ENCODE measurements at places on chromosomes 11 and 22. TPM values are rescaled to one million over a fixed set of nuclear protein-coding genes. Genes with fewer than 3 reads are reported as not detected.

DNA sequence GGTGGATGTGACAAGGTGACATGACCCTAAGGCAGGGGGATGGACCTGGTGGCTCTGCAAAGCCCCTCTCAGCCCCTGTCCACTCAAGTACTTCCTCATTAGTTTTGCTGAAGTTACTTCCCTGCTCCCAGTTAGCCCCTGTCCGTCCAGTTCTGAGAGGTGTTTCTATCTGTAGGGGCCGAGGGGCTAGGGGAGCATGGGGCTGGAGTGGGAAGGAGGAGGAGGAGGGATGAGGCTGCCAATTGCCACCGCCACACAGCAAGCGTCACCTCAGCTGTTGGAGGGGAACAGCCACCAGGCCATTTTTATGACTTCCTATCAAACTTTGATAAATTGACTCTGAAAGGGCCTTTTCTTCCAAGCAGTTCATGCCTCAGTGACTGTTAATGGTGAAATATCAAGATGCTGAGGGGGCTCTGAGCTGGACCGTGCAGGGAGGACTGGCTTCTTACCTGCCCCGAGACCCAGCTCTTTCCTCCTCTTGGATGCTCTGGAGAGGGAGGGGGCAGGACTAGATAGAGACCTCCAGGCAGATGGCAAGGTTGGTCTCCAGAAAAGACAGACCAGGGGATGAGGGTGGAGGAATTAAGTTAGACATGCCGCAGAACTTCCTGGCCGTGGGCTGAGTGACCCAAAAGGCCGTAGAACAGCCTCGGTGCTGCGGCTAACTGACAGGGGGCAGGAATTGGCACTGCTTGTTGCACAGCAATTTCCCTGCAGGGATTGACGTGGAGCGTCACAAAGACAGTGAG lies 137.0 kb downstream of the ST3GAL4 start:
- no peak overlapping the region for H3K27ac ChIP-seq
- H3K4me1 ChIP-seq, result no peaks in the 10 kb centered on the region
- H3K27me3 ChIP-seq, result no peaks in the 10 kb centered on the region
- H3K36me3 ChIP-seq, result no peaks in the 10 kb centered on the region

Gene ANO9
- 0.23 TPM for total RNA-seq

DNA sequence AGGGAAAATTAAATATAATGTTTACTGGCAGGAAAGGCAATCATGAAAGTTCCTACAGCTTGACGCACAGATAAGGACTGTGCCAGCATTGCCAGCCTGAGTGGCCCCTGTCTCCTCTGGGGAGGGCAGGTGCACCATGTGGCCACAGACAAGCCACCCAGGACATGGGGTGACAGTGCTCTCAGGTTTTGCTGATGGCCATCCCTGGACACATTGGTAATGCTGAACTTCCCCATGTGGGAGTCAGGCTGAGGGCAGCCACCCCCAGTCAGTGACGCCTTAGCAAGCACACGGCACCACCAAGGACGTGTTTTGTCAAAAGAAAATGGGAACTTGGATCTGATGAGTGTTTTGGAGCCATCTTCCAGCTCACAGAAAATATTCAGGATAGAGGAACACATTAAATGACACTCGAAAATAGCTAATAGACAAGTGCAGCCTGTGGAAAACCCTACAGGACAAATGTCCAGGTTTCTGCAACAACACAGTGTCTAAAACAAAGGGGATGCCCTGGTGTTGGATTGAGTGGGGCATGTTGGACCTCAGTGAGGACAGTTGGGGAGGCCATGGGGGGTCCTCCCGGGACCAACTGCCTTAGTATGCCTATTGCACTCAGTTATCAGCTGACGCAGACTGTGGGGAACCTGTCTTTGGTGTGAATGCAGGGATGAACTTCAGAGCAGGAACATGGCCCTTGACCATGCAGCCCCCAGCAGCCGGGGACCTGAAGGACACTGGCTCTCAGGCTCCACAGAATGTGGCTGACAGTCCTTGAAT lies 1450.5 kb downstream of the BRD1 start:
- H3K4me3 ChIP-seq, result no peak overlapping the region
- H3K27ac ChIP-seq, result no peak overlapping the region
- H3K27me3 ChIP-seq, result peaks cover 3% of the 10 kb centered on the region
- no peaks in the 10 kb centered on the region for H3K36me3 ChIP-seq

Gene STK33
- 0.66 TPM for total RNA-seq

DNA sequence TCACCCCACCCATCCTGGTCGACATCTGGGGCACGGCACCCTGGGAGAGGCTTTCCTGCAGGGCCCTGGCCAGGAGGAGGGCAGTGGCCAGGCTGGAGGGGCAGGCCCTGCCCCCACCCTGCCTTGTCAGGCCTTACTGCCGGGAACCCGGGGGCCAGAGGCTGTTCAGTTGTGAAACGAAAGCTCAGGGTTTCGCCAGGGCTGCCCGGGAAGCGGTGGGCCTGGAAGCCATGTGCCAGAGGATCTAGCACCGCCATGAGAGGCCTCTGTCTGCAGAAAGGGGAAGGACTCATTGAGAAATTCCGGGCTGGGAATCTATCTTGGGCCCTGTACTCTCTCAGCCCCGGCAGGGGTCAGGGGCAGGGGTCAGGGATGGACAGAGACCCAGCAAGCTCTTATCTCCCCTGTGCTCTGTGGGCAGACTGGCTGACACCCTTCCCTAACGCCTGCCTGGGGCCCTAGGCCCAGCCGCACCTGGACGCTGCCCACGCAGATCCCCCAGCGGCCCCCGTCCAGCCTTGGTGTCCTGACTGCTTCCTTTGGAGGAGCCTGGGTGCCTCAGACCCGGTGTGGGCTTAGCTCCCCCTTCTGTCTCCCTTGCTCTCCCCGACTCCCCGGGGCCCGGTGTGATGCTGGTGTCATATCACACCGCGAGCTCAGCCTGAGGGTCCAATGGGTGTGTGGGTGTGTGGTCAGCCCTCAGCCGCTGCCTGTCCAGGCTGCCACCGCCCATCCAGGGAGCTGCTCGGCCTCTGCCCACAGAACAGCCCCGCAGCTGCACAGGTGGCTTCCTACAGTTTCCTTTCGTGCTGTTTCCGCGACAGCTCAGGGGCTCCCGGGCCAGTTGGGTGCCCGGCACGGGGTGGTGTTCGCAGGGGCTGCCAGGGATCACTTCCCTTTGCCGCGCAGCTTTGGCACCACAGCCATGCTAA lies 6.5 kb downstream of the PIM3 start:
- peaks cover 64% of the 10 kb centered on the region for H3K4me1 ChIP-seq
- DNase-seq, result peak; percentile 76
- H3K4me3 ChIP-seq, result peak overlapping the region; percentile 43
- peak overlapping the region; percentile 92 for H3K27ac ChIP-seq
- H3K27me3 ChIP-seq, result no peaks in the 10 kb centered on the region

Gene MPEG1
- total RNA-seq, result 1.9 TPM

Gene HORMAD2
- total RNA-seq, result not detected

GRCh38 chr11:112760396-112761059 lies 200.7 kb upstream of the NCAM1 start:
- H3K36me3 ChIP-seq, result no peaks in the 10 kb centered on the region
- no peak overlapping the region for H3K27ac ChIP-seq
- peaks cover 28% of the 10 kb centered on the region for H3K4me1 ChIP-seq
- no peak for DNase-seq
- no peak overlapping the region for H3K4me3 ChIP-seq

GRCh38 chr11:130002846-130003716 lies 446 bp upstream of the PRDM10 start:
- H3K36me3 ChIP-seq, result no peaks in the 10 kb centered on the region
- DNase-seq, result peak; percentile 97
- no peaks in the 10 kb centered on the region for H3K27me3 ChIP-seq
- peak overlapping the region; percentile 69 for H3K4me3 ChIP-seq
- H3K27ac ChIP-seq, result peak overlapping the region; percentile 97

GRCh38 chr22:36855478-36855877 lies 5.3 kb upstream of the NCF4 start:
- no peaks in the 10 kb centered on the region for H3K36me3 ChIP-seq
- no peak overlapping the region for H3K27ac ChIP-seq
- H3K4me1 ChIP-seq, result peaks cover 24% of the 10 kb centered on the region
- H3K27me3 ChIP-seq, result peaks cover 3% of the 10 kb centered on the region

Gene ZNF202
- 6.0 TPM for total RNA-seq

DNA sequence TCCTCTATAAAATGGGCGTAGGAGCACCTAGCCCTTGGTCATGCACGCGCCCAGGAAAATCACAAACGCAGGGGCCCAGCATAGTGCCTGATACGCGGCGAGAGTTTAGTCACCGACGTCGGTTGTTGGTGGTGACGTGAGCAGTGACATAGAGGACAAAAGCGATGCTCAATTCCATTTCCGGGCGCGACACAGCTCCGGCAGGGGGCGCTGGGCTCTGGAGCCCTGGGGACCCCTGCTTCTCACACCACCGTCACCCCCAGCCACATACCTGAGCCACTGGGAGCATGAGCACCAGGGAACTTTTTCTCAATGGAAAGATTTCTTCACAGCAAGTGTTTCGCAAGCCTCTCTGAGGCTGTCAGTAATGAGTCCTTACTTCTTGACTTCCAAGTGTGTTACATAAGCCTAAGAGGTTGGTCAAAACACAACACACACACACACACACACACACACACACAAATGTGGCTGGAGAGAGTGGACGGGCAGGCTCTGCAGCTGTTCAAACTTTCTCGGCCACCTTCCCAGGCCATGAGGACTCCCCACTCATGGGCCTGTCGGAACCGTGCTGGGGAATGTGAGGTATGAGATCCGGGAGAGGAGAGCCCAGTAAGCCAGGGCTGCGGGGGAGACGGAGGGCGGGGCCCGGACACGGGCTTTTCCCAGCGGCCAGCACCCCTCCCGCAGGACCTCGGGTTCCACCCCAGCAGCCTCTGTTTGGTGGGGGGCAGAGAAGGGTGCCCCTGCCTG lies 36.9 kb upstream of the LINC01488 start:
- peak overlapping the region; percentile 28 for H3K4me3 ChIP-seq
- peak; percentile 66 for DNase-seq
- H3K27ac ChIP-seq, result peak overlapping the region; percentile 73
- H3K4me1 ChIP-seq, result peaks cover 26% of the 10 kb centered on the region

Gene SLC7A4
- total RNA-seq, result not detected

GRCh38 chr11:44787070-44787469 lies 60.3 kb downstream of the TSPAN18 start:
- no peak overlapping the region for H3K4me3 ChIP-seq
- peaks cover 6% of the 10 kb centered on the region for H3K4me1 ChIP-seq
- H3K27me3 ChIP-seq, result no peaks in the 10 kb centered on the region
- no peaks in the 10 kb centered on the region for H3K36me3 ChIP-seq
- DNase-seq, result no peak
- H3K27ac ChIP-seq, result no peak overlapping the region

GRCh38 chr11:350723-351255 lies 18.5 kb upstream of the B4GALNT4 start:
- H3K27me3 ChIP-seq, result no peaks in the 10 kb centered on the region
- H3K36me3 ChIP-seq, result no peaks in the 10 kb centered on the region
- peak overlapping the region; percentile 26 for H3K27ac ChIP-seq
- no peak overlapping the region for H3K4me3 ChIP-seq
- H3K4me1 ChIP-seq, result peaks cover 23% of the 10 kb centered on the region
- no peak for DNase-seq

DNA sequence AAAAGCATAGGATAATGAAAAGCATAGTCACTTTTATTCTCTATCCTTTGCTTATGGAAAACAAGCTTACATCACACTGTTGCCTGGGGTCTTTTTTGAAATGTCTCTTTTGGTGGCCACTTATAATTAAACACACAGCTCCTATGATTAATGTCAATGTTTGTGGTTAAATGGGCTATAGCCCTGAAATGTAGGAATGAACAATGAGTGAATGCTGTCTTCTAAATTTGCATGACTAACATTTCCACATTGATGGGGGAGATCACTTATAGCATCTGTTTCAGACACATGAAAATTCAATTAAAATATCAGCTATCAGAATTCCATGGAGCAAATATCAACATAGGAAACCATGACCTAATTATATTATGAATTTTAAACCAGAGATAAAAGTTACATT lies 171.4 kb upstream of the FAT3 start:
- H3K36me3 ChIP-seq, result no peaks in the 10 kb centered on the region
- H3K4me3 ChIP-seq, result no peak overlapping the region
- H3K27me3 ChIP-seq, result no peaks in the 10 kb centered on the region
- H3K27ac ChIP-seq, result no peak overlapping the region
- no peak for DNase-seq

DNA sequence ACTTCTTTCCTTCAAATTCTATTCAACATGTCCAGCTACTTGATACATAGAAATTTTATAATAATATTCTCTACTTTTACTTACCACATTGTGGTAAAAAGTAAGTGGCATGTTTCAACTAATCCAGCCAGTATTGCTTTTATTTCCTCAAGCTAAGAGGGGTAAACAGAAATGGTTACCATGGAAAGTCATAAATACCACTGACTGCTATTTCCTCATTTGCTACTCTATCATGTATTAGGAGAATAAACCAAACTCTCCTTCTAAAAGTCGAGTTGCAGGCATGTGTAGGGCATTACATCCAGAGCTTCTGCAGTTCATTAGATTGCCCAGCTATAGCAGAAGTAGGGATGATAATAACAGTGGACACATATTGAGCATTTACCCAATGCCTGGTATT lies 208.4 kb downstream of the MAML2 start:
- no peaks in the 10 kb centered on the region for H3K27me3 ChIP-seq
- no peak overlapping the region for H3K4me3 ChIP-seq
- H3K27ac ChIP-seq, result no peak overlapping the region
- peaks cover 9% of the 10 kb centered on the region for H3K4me1 ChIP-seq

Gene OR2AG2
- not detected for total RNA-seq

DNA sequence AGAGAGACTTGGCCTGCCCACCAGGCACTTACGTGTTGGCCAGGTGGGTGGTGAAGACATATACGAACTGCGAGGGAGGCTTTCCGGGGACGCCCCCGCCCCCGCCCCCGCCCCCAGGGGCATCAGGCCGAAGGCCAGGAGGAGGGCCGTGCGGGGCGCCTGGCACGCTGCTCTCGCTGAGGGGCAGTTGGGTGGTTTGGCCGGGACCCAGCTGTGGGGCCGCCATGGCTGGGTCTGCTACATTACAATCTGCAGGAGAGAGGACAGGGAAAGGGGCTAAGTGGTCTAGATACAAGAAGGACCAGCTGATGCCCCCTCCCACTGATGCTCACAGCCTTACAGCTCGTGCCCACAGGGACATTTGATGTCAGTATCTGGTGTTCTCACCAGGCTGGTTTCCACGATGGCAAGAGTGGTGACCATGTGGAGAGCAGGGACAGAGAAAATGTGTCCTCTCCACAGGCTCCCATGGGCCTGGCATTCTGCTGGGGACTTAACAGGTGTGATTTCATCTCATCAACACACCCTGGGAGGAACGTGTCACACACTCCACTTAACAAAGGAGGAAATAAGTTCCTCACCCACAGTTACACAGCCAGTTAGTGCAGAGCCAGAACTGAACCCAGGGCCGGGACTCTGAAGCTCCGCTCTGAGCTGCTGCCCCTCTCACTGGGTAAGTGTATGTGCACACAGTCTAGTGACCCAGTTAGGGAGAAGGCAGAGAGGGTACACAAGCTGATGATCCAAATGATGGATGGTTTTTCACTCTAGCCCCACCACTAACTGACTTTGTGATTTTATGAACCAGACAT lies 19.7 kb downstream of the CXCR5 start:
- no peak overlapping the region for H3K4me3 ChIP-seq
- no peaks in the 10 kb centered on the region for H3K27me3 ChIP-seq
- no peaks in the 10 kb centered on the region for H3K36me3 ChIP-seq
- DNase-seq, result no peak
- H3K4me1 ChIP-seq, result peaks cover 17% of the 10 kb centered on the region

Gene APOBEC3G
- total RNA-seq, result 2.3 TPM

Gene CCDC87
- 0.41 TPM for total RNA-seq

Measured in gastrocnemius medialis (tissue), 4 donors.